Gastrocnemius medialis (tissue), 4 donors: ENCODE measurements at places on chromosomes 6 and 20. TPM values are rescaled to one million over a fixed set of nuclear protein-coding genes. Genes with fewer than 3 reads are reported as not detected.

The C20orf144 gene
- not detected for total RNA-seq

The DOK5 gene
- total RNA-seq = 1.2 TPM

DNA sequence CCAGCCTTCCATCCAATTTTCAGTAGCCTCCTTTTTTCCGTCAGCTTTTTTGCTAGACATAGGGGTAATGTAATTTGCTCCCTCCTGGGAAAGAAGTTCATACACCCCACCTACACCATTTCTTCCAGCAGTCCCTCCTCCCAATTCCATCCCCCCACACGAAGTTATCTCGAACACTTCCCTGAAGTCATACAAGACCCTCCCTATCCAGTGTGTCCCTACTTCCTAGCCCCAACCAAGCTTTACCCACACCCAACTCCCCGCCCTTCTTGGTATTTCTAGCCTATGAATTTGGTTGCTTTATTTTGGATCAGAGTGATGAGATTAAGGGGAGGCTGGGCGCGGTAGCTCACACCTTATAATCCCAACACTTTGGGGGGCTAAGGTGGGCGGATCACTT, 1.0 kb downstream of the UBE2C start:
- no peak for DNase-seq

GRCh38 chr6:140153703-140154102, 779.3 kb upstream of the CITED2 start:
- no peak for DNase-seq

DNA sequence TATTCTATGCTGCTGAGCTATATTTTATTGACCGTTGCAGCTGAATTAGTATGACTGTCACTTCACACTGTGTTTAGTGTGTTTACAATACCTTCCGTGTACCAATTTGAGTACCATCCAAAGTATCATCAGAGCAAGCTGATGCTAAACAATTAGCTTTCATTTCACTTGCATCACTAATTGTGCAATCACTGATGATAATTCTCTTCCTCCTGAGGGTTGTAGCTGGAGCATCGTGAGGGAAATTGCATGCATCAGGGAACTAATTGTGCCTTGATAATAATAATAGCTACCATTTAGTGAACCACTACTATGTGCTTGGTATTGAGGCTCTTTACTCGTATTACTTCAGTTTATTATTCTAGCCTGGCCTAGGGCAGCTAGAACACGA, 384.8 kb upstream of the SOX4 start:
- no peak for DNase-seq
